ENCODE measurements at places on chromosomes 13 and 19.

- no peak for DNase-seq
Observed at GRCh38 chr13:44170731-44171130, 202.9 kb upstream of the SERP2 start.

GRCh38 chr19:16825312-16826052, 3.7 kb upstream of the SIN3B start:
- peak; percentile 81 for DNase-seq

GRCh38 chr13:93535251-93535650, 308.6 kb downstream of the GPC6 start:
- no peak for DNase-seq

- DNase-seq: no peak
Observed at GRCh38 chr13:27638521-27638920, 16.8 kb downstream of the POLR1D start.

- no peak for DNase-seq
Observed at GRCh38 chr13:89568276-89568675, 1779.2 kb upstream of the MIR17HG start.

DNA sequence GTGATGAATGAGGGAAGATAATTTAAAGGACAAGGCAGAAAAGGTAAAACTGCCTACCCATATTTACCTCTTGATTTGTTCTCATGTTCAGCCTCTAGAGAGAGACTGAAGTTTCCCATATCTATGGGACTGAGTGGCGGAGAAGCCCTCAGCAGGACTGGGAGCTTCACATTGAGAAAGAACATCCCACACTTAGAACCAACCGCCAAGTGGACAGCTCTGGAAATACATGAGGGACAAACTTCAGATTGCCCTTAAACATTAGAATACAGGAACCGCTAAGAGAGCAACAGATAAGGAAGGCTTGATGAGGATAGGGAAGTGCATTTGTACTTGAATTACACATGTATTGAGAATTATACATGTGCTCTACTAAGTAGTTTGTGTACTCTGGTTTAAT, 316.0 kb upstream of the MIR17HG start:
- no peak for DNase-seq

DNA sequence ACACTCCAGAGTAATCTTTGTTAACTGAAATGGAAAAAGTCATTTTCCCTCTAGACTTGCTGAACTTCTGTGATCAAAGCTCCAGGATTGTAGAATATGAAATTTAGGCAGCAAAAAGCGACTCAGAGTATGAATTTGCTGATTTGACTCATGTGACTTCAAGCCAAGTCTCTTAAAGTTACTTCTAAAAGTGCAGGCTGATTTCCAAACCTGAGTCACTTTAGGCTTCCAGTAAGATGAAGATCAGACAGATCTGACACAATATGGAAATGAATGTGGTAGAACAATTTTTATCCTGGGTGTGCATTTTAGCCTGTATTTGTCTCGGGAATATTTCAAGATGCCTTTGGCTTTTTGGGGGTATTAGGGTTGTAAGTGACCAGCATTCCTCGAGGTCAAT, 151.0 kb upstream of the TMTC4 start:
- DNase-seq: no peak
